Chondrocyte (in vitro differentiated cells): ENCODE measurements at places on chromosomes 7 and 10.

GRCh38 chr7:46291601-46292150 lies 370.6 kb upstream of the IGFBP3 start:
- peaks cover 2% of the 10 kb centered on the region for H3K36me3 ChIP-seq
- H3K27ac ChIP-seq = peak overlapping the region; percentile 94
- peak overlapping the region; percentile 2 for H3K4me3 ChIP-seq
- no peaks in the 10 kb centered on the region for H3K27me3 ChIP-seq
- no peak for DNase-seq

DNA sequence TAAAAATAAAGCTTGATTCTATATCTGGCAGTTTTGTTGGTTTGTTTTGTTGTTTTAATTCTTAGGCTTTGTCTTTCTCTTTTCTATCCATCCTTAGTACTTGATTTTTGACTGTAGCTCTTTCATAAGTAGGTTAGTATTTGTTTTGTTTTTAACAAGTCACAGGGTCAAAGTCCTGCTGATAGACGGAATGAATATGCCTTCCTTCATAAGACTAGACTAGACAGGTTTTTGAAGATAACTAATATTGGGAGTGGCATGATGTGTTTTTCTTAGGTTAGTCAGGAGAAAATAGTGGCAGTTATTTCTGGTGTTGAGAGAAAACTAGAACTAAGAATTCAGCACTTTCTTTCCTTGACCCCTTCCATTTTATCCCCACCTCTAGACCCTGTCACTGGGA lies 50.4 kb downstream of the CASD1 start:
- DNase-seq = no peak
- H3K4me3 ChIP-seq = no peak overlapping the region
- no peak overlapping the region for H3K27ac ChIP-seq
- H3K4me1 ChIP-seq = no peaks in the 10 kb centered on the region
- no peaks in the 10 kb centered on the region for H3K27me3 ChIP-seq

- no peak overlapping the region for H3K27ac ChIP-seq
- no peaks in the 10 kb centered on the region for H3K36me3 ChIP-seq
- H3K27me3 ChIP-seq = no peaks in the 10 kb centered on the region
- peaks cover 30% of the 10 kb centered on the region for H3K4me1 ChIP-seq
- H3K4me3 ChIP-seq = no peak overlapping the region
- no peak for DNase-seq
Measured at GRCh38 chr7:4633012-4633411, 49.1 kb upstream of the FOXK1 start.

DNA sequence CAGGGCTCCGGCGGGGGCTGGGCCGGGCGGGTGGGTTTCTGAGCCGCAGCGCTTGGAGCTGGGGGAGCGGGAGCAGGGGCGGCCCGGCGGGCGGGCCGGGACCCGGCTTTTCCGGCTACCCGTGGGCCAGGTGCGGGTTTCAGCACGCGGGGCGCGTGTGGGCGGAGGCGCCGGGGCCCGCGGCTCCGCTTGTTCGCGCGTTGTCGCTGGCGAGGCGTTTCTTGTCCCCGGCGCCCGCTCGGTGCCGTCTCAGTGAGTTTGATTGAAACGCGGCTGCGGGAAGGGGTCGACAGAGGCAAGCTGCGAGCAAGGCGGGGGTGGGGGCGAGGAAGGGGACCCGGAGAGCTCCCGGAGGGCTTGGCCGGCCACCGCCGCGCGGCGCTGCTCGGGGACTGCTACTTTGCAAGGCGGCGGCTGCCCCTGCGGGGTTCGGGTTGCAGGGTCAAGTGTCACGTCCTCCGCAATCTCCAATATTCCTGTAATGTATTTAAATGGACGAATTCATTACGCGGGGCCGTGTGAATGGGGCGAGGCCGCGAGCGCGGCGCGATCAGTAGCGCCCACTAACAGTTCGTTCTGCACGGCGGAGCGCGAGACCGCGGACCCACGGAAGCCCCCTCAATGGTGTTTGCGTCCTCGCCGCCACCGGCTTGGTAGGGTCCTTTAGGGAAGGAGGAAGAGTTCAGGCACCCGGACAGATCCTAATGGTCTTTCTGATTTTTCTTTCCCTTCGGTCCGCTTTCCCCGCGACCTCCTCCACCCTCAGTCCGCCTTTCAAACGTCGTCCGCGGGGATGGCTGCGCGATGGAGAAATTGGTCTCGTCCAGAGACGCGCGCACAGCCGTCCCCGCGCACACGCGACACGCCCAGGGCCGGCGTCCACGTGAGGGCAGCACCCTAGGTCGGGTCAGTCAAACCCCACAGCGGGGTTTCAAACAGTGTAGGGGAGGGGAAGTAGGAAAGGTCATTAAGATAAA lies 76.9 kb downstream of the INSIG1 start:
- peaks cover 5% of the 10 kb centered on the region for H3K36me3 ChIP-seq
- peak; percentile 79 for DNase-seq
- H3K4me1 ChIP-seq = peaks cover 25% of the 10 kb centered on the region

DNA sequence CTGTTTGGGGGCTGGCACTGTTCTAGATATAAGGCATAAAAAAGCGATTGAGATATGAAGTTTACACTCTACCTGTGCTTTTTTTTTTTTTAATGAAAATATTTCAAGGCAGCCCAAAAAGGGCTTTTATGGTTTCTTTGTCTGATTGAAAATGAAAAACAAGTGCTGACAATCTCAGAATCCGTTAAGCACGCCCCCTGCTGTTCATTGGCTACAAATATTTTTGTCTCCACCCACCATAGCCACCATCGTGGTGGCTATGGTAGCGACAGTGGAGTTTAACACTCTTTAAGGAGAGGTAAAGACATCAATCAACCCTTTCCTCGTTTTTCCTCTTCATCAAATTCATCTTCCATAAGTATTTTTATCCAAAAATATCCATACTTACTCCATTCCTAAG lies 94.2 kb downstream of the CD36 start:
- H3K27ac ChIP-seq = no peak overlapping the region
- no peaks in the 10 kb centered on the region for H3K36me3 ChIP-seq
- DNase-seq = no peak
- H3K27me3 ChIP-seq = no peaks in the 10 kb centered on the region
- no peak overlapping the region for H3K4me3 ChIP-seq

DNA sequence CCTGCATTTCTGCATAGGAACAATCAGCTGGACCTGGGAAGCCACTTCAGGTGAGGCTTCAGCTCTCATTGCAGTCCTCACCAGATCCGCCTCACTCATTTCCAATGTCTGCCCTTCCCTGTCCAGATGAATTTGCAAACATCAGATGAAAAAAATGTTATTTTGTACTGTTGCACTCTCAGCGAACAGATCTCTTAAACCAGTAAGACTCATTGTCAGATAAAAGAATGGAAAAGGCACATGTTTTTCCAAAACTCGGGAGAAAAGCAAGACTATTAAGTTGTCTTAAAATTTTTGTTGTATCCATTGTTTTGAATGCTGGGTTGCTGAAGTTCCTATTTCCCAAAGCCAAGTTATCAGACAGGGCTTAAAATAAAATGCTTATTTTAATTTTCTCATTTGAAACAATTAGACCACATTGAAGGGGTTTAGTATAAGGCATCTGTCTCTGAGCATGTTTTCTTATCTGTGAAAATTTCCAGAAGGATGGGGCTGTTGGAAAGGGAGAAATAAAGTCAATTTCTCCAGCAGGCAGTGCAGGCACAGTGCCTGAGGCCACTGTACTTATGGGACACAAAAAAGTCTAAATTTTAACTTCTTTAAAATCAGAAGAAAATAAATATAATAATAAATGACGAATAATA lies 396.8 kb downstream of the KCNMA1 start:
- DNase-seq = no peak
- H3K27ac ChIP-seq = peak overlapping the region; percentile 93
- H3K27me3 ChIP-seq = no peaks in the 10 kb centered on the region

DNA sequence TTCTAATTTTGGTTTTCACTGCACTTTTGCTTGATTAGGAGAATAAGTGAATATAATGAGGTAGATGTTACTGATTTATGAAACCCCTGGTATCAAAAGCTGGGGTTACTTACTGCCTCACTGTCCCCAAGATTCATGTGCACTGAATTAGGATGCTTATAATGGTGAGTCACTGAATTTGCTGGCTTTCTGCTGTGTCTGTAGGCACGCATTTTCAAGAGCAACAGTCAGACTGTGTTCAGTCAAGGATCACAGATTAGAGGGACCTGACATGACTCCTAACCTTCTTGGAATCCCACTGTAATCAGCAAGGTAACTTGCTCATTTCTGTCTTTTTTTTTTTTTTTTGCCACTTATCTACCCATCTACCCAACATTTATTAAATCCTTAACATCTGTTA lies 59.7 kb downstream of the GPR85 start:
- no peak overlapping the region for H3K27ac ChIP-seq
- no peaks in the 10 kb centered on the region for H3K36me3 ChIP-seq
- DNase-seq = no peak
- no peak overlapping the region for H3K4me3 ChIP-seq
- no peaks in the 10 kb centered on the region for H3K4me1 ChIP-seq

GRCh38 chr10:71927776-71928592 lies 36.2 kb upstream of the CHST3 start:
- peak overlapping the region; percentile 50 for H3K27ac ChIP-seq
- H3K36me3 ChIP-seq = peaks cover 3% of the 10 kb centered on the region
- H3K4me3 ChIP-seq = no peak overlapping the region

GRCh38 chr7:148924011-148924410 lies 39.9 kb upstream of the EZH2 start:
- H3K36me3 ChIP-seq = no peaks in the 10 kb centered on the region
- no peaks in the 10 kb centered on the region for H3K27me3 ChIP-seq
- H3K4me3 ChIP-seq = no peak overlapping the region

- H3K4me3 ChIP-seq = no peak overlapping the region
- H3K27ac ChIP-seq = no peak overlapping the region
- DNase-seq = no peak
- H3K36me3 ChIP-seq = no peaks in the 10 kb centered on the region
- peaks cover 12% of the 10 kb centered on the region for H3K4me1 ChIP-seq
Measured at GRCh38 chr7:121401896-121402295, 5.8 kb upstream of the FAM3C start.

GRCh38 chr7:140364819-140365218 lies 33.5 kb downstream of the SLC37A3 start:
- H3K4me3 ChIP-seq = no peak overlapping the region
- H3K36me3 ChIP-seq = peaks cover 25% of the 10 kb centered on the region
- no peaks in the 10 kb centered on the region for H3K4me1 ChIP-seq
- no peaks in the 10 kb centered on the region for H3K27me3 ChIP-seq

DNA sequence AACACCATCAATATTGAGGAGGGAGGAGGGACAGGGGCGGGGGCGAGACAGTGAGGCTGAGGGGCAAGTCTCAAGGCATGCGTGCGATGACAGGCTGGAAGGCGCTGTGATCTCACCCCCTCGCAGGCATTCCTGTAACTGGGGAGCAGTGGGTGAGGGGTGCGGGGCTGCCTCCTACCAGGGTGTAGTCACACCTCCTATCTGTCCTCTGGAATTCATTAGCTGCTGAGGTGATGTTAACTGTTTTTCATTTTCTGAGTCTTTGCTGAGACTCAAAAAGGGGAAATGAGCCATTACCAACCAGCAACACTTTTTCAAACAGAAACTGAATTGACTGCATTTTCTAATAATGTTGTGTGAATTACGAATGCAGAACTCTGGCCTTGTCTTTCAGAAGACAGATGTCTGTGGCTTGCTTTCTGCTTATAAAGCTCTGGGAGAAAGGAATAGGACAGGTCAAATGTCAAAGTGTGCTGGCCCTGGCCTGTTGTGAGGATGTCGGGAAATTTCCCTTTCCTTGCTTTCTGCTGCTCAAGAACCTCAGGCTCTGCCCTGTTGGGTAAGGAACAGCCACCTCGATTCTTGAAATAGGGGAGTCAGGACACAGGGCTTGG lies 23.7 kb upstream of the CDH23 start:
- peaks cover 43% of the 10 kb centered on the region for H3K27me3 ChIP-seq
- DNase-seq = no peak
- no peak overlapping the region for H3K4me3 ChIP-seq
- H3K27ac ChIP-seq = no peak overlapping the region
- H3K4me1 ChIP-seq = peaks cover 3% of the 10 kb centered on the region

DNA sequence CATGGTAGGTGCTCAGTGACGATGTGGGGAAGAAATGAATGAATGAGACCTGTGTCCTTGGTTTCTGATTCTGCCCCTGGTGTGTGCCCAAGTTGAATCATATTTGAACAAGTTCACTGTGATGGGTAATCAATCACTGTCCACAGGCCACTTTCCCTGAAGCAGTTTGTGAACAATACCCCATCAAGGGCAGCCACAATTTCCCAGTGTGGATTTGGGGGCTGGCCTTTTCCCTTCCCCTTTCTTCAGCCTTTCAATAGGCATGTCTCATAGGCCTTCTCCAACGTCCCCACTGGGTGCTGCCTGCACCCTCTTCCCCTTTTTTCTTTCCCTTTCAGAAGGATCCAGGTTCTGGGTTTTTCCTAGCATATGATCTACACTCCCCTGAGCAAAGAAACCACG lies 64.7 kb downstream of the CREB5 start:
- no peak for DNase-seq
- no peak overlapping the region for H3K27ac ChIP-seq
- H3K4me3 ChIP-seq = no peak overlapping the region
- H3K4me1 ChIP-seq = peaks cover 30% of the 10 kb centered on the region

DNA sequence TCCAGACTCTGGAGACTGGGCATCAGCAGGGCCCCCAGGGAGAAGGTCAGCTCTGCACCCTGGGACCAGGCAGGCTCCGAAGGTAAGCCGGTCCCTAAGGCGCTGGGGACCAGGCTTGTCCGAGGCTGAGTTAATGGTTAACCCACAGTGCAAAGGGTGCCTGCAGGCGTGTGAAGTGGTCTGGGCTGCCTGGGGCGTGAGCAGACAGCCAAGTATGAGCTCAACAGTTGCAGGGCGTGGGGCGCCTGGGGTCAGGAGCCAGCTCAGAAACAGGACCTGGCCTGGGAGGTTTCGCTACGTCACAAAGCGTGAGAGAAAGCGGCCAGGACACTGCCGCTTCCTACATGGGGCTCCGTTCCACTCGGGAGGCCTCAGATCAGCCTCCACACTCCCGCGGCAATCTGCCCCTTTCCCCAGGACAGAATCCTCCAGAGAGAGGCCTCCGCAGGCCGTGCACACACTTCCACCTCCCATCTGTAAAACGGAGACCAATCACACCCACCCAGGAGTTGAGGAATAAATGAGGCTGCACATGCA lies 16.0 kb downstream of the PDGFA start:
- H3K27ac ChIP-seq = no peak overlapping the region
- no peaks in the 10 kb centered on the region for H3K27me3 ChIP-seq
- H3K36me3 ChIP-seq = peaks cover 22% of the 10 kb centered on the region
- DNase-seq = peak; percentile 73
- no peak overlapping the region for H3K4me3 ChIP-seq
- peaks cover 26% of the 10 kb centered on the region for H3K4me1 ChIP-seq

DNA sequence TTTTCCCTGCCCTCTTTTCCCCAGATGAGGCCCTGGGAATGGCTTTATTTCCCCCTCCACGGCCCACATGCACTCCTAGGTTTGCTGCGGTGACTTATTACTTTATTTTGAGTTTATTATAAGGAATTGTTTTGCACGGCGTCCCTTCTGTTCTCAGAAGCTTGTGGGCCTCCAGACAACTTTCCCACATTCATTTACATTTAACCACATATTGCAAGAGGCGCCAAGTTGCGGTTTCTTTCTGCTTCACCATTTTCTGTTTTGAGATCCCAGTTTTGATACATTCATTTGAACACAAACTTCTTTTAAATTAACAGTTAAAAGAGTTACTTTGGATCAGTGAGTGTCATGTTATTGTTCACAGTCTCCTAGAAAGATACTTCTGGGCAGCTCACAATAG lies 532.5 kb upstream of the MGMT start:
- no peak overlapping the region for H3K4me3 ChIP-seq
- H3K27ac ChIP-seq = no peak overlapping the region
- no peaks in the 10 kb centered on the region for H3K4me1 ChIP-seq
- H3K36me3 ChIP-seq = no peaks in the 10 kb centered on the region

GRCh38 chr7:100532165-100533022 lies 6.6 kb upstream of the AGFG2 start:
- no peak for DNase-seq
- H3K4me3 ChIP-seq = no peak overlapping the region
- no peaks in the 10 kb centered on the region for H3K36me3 ChIP-seq
- peaks cover 3% of the 10 kb centered on the region for H3K4me1 ChIP-seq

GRCh38 chr10:60722623-60723022 lies 55.7 kb upstream of the CDK1 start:
- no peak overlapping the region for H3K27ac ChIP-seq
- peaks cover 26% of the 10 kb centered on the region for H3K27me3 ChIP-seq
- no peak for DNase-seq
- no peaks in the 10 kb centered on the region for H3K36me3 ChIP-seq
